ENCODE measurements at places on chromosomes 6 and 20. TPM values are rescaled to one million over a fixed set of nuclear protein-coding genes. Genes with fewer than 3 reads are reported as not detected.

DNA sequence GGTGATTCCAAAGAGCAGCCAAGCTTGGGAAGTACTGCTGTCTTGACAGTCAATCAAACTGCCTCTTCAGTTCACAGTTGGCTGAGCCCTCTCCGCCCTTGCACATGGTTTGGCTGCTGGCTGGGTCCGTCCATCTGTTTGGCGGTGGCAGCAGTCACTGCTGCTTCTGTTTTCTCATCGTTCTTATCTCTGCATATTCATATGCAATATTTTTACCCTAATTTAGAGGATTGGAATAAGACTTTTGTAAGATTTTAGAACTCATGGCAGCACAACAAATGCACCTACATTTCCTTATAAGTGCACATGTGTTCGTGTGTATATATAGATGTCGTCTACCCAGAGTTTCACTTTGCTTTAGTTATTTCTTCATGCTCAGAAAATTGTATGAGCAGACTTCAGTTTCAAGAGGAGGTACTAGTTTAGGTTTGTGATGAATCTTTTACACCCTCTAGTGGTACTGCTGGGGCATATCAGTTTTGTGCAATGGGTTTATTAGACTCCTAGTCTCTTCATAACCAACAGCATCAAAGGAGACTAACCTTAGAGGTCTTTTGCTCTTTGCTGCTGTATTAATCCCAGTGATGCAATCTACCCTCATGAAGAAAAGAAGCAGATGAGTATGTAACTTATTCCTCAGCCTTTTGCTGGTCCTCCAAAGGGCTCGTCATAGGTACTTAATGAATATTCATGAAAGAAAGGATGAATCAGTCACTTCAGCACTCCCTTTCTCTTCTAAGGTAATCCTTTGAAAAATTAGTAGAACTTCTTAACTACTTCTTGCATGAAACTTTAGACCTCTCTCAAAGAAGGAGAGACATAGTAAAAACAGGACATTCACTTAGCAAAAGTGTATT lies 44.3 kb downstream of the KHDC1L start:
- peaks cover 82% of the 10 kb centered on the region for H3K27me3 ChIP-seq
- no peak overlapping the region for H3K27ac ChIP-seq
- H3K4me3 ChIP-seq, result no peak overlapping the region
- no peaks in the 10 kb centered on the region for H3K36me3 ChIP-seq

Gene ATG5
- 39.6 TPM for total RNA-seq

Gene ZBTB46
- total RNA-seq, result 10.7 TPM

DNA sequence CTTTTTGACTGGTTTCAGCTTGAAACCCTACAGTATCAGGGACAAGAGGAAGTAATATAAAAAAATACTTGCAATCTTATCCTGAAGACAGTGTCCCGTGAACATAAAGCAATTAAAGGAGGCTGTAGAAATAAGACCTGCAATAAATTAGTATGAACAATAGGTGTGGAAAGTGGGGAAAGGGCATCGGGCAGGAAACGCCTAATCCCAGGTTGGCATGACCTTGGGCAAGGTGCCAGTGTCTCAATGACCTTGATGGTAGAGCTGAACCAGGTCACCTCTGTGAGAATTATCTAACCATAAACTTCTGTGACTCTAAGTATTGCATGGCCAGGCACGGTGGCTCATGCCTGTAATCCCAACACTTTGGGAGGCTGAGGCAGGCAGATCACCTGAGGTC lies 115.2 kb downstream of the LY86 start:
- H3K4me3 ChIP-seq, result no peak overlapping the region
- no peak overlapping the region for H3K27ac ChIP-seq
- no peaks in the 10 kb centered on the region for H3K36me3 ChIP-seq
- no peaks in the 10 kb centered on the region for H3K27me3 ChIP-seq
- DNase-seq, result no peak
- peaks cover 13% of the 10 kb centered on the region for H3K4me1 ChIP-seq

DNA sequence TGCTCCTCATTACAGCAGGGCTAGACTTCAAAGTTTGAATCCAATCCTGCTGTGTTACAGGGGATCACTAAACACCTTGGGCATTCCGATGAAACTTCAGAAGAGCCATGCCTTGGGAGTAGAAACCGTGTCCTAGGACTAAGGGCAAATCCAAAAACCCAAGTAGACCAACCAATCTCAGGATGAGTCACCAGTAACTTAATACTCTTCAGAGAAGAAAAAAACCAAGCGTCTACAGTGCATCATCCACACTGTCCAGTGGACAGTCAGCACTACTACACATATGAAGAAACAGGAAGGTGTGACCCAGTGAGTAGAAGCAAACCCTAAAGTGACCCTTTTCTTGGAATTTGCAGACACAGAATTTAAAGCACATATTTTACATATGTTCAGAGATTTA lies 39.5 kb upstream of the VAPB start:
- H3K4me3 ChIP-seq, result no peak overlapping the region
- no peaks in the 10 kb centered on the region for H3K36me3 ChIP-seq
- H3K4me1 ChIP-seq, result peaks cover 11% of the 10 kb centered on the region
- no peak overlapping the region for H3K27ac ChIP-seq
- no peaks in the 10 kb centered on the region for H3K27me3 ChIP-seq

Gene CDH26
- 0.34 TPM for total RNA-seq

- DNase-seq, result no peak
- no peaks in the 10 kb centered on the region for H3K36me3 ChIP-seq
- H3K4me1 ChIP-seq, result no peaks in the 10 kb centered on the region
- H3K4me3 ChIP-seq, result no peak overlapping the region
- no peak overlapping the region for H3K27ac ChIP-seq
Measured at GRCh38 chr6:21840428-21840827, 246.9 kb downstream of the SOX4 start.

GRCh38 chr6:114432400-114432799 lies 89.6 kb upstream of the HS3ST5 start:
- no peaks in the 10 kb centered on the region for H3K4me1 ChIP-seq
- H3K4me3 ChIP-seq, result no peak overlapping the region
- DNase-seq, result no peak
- H3K27ac ChIP-seq, result no peak overlapping the region

DNA sequence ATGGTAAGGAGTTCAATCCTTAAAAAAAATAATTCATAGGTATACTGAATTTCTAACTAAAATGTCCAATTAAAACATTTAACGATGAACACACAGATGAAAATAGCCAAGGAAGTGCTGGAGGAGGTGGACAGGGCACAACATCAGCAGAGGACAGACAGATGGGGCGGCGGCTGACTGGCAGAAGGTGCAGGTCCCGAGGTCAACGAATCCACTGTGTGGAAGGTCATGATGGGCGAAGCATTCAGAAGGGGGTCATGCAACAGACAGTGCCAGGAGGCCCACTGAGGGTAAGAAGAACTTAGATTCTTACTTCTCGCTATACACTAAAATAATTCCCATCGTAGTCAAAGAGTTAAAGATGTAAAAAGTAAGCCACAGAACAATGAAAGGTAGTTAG lies 34.2 kb upstream of the FRMD1 start:
- H3K4me1 ChIP-seq, result no peaks in the 10 kb centered on the region
- no peaks in the 10 kb centered on the region for H3K36me3 ChIP-seq
- no peaks in the 10 kb centered on the region for H3K27me3 ChIP-seq
- no peak overlapping the region for H3K27ac ChIP-seq

Gene PXMP4
- 9.6 TPM for total RNA-seq

Gene MAS1
- total RNA-seq, result not detected

Gene C6orf15
- not detected for total RNA-seq
